ENCODE measurements at places on chromosomes 6 and 20. TPM values are rescaled to one million over a fixed set of nuclear protein-coding genes. Genes with fewer than 3 reads are reported as not detected.

C6orf58 gene
- 0.52 TPM for polyA plus RNA-seq

CLDN20 gene
- not detected for polyA plus RNA-seq

TMEM181 gene
- polyA plus RNA-seq: 47.6 TPM

DNAH8 gene
- 0.07 TPM for polyA plus RNA-seq

SLC17A2 gene
- polyA plus RNA-seq: not detected

Measured in neural cell (in vitro differentiated cells).